CD8-positive, alpha-beta T cell (primary cell): ENCODE measurements at places on chromosomes 7 and 10.

DNA sequence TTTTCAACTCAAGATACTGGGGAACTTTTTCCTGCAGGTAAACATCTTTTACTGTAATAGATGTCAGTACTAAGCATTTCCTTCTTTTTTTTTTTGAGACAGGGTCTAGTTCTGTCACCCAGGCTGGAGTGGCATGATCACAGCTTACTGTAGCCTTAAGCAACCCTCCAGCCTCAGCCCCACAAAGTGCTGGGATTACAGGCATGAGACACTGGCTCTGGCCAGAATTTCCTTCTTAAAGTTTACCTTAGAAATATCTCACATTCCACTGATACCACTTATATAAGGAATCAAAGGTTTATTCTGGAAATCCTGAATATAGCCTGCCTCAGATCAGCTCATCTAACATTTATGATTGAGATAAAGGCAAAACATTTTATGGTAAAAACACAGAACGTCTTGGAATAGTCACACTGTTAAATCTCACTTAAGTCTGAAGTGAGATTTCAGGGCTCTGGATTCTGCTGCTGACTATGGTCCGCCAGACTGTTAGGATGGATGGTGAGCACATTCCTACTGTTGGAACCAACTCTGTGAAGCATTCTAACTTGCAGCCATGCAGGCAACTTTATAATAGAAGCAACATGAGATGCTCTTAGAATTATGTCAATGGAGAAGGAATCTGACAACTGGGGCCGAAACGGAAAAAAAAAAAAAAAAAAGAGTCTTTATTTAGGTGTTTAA is 151.9 kb downstream of the ZMYND11 start:
- no peak for DNase-seq

GRCh38 chr10:103493362-103493915 is at the start of gene NEURL1:
Gene NEURL1, plus strand, starts transcription at chr10:103493705. Its CDS starts 683 bp downstream, at chr10:103494388.
- DNase-seq = no peak

GRCh38 chr10:33716501-33717267 is 382.2 kb upstream of the NRP1 start:
- DNase-seq = no peak

DNA sequence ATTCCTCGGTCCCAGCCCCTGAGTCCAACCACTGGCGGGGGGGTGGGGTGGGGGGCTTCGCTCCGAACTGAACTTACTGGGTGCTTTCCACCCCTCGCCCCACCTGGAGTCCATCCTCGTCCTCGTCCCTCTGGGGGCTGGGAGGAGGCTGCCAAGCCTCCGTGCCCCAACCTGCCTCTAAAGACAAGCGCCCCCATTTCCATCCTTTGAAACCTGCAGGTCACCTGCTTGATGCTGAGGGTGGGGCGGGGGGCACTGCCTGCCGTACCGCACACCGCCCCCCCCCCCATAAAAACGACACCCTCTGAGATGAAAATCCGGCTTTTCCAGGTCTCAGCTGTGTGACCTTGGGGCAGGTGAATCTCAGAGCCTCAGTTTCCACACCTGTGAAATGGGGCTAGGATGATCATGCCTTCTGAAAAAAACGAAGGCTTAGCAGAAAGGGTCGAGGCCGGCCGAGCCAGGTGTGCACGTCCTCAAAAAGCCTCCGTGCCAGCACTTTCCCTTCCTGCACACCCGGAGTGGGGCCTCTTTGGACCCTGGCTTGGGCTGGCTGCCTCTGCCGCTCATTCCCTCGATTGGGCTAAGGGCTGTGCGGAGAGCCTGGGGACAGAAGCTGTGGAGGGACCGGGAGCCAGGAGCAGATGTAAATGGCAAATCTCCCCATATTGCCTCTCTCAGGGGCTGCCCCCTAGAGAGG is 967 bp downstream of the ELFN1 start:
- DNase-seq = no peak
